ENCODE measurements at places on chromosomes 5 and 9.

DNA sequence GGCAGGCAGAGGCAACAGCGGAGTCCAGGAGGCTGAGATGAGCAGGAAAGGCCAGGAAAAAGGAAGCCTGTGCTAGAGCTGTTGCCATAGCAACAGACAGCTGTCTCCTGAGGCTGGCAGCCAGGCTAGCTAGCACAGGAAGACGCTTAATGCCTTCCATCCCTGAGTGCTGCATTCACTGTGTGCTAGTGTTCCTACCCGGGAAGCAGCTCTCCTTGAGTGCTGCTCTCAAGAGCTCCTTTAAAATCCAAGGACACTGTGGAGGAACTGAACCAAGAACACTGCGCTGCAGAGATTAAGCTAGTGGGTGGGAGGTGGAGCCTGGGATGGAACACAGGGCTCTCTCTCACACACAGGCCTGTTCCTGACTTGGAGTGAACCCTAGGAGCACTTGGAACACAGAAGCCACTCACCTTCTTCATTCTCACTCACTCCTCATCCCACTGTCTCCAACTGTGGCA lies 53.5 kb upstream of the IL7R start:
- DNase-seq, result no peak

DNA sequence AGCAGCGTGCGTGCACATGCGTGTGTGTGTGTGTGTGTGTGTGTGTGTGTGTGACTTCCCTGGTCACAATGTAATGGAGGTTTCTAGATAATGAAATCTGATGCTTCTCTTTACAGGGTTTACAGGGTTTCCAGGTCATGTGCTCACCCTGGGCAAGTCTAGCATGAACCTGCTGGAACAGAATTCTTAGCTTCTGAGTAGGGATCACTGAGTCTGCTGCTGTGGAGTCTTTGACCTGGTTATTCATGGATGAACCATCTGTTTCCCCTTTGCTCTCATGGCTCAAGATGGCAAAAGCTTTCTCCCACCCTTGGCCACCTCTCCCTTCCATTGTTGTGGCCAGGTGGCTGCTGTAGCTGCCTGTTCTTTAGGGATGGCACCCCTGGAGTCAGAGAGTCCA lies 111.6 kb upstream of the SHB start:
- DNase-seq, result no peak

GRCh38 chr5:159316519-159317383 lies 13.5 kb downstream of the IL12B start:
- peak; percentile 57 for DNase-seq

- no peak for DNase-seq
These were observed 146.5 kb downstream of the PPP2R2B start for GRCh38 chr5:146731909-146732659.

DNA sequence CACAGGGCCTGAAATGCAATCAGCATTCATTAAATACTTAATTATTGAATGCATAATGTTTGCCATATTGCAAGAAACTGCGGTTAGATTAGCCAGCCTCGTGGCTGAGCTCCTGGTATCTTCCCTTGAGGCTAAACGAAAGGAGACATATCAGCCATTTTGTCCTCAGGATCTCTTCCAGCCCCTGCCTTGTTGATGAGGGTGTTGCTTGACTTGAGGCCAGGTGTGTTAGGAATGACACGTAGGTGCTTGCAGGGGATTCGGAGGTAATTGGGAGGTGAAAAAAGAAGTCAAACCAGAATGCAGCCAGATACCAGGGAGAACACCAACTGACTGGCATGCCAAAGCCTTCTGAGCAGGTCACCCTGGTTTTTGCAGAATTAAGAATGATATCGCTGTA lies 12.5 kb downstream of the SH3RF2 start:
- no peak for DNase-seq

DNA sequence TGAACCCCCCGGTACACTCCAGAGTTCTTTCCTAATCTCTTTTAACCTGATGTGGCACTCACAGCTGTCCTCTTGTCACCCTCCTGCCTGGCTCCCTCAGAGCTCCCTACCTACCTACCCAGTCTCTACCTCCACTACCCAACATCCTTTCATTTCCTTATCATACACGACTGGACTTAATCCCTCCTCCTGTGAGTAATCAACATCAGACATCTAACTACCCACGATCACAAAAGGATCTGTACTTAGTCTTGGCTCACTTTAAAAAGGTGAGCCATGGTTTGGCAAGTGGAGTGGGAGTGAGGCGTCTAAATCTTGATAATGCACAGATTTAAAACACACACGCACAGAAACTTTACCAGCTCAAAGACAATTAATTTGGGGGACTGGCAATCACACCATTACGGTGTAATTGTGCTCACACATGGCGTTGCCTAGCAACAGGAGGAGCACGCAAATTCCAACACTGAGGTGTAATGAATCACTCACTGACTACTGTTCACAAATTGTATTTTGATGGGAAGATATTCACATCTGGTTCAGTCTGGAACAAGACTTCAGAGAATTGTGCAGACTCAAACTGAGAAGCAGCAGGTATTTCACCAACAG lies 235.9 kb downstream of the EPB41L4A start:
- DNase-seq, result no peak

DNA sequence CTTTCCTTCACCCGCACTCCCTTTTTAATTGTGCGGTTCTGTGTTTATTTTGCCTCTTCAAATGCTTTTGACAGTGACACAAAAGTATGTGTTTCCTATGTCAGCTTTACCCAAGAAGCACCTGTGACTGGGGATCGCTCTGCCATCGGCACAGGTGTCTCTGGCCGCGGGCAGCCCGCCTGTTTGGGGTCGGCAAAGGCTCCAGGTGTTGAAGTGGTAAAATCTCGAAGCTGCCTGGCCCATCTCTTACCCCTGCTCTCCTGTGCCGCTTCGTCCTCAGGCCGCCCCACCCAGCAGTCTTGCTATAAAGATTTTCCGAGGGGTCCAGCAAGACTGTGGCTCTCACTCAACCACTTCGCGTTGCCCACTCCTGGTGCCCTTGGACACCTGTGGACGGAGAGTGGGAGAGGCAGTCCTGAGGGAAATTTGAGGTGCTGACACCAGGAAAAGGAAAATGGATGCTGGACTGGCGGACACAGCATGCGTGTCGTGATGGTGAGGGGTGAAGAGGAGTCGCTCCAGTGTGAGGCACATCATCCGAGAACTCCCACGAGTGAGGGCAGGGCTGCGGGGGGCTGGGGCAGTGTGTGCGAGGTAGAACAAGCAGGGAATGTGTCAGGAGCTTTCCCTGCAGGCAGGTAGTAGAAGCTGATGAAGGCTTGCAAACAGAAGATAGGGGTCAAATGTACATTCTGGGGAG lies 29.1 kb upstream of the CEP72 start:
- DNase-seq, result no peak

DNA sequence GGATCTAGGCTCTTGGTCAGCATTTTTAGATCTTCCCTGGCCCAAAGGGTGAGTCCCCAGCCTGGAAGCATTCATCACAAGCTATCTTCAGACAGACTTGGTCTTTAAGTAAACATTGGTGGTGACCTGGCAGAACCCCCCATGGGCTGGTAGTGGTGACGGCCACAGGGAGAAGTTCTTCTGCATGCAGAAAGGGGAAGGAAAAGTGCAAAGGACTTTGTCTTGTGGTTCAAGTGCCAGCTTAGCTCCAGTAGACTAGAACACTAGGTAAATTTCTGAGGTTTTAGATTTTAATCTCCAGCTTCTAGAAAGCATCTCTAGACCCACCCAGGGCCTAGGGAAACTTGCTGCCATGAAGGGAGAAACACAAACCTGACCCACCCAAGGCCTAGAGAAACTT lies 584.0 kb downstream of the CHSY3 start:
- DNase-seq, result no peak

- peak; percentile 73 for DNase-seq
These were observed at the start of gene SMIM3 for GRCh38 chr5:150778517-150779396. Gene SMIM3 (plus strand): TSS chr5:150778757. CDS start chr5:150795441, 16,684 bp downstream.

GRCh38 chr5:56640763-56641406 lies 174.5 kb upstream of the MAP3K1 start:
- peak; percentile 73 for DNase-seq

GRCh38 chr9:83220730-83221129 lies 157.8 kb upstream of the RASEF start:
- peak; percentile 21 for DNase-seq

DNA sequence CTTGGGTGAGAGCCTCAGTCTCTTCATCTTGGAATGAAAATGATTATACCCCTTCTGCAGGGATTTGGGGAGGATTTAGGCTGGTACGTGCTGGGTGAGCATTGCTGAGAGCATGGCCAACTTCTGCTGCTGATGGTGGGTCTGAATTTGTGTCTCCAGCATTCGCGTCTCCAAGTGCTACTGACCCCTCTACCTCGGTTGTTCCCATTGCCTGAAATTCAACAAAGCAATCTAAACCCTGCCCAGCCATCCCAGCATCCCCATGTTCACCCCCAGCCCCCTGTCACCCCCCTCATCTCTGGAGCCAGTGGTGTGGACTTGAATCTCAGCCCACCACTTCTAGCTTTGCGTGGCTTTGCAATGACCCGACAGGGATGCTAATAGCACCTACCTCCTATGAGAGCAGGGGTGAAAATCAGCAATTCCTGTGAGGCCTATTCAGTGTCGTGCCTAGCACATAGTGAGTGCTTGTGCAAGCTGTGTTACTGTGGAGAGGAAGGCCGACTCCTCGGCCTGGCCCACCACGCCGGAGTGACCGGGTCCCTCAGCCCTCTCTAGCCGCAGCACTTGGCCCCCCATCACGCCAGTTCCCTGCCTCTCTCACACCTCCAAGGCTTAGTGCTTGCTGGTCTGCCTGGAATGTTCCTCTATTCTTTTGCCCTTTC lies 43.4 kb upstream of the SH3PXD2B start:
- no peak for DNase-seq

- no peak for DNase-seq
These were observed 67.7 kb downstream of the HMHB1 start for GRCh38 chr5:143879646-143880045.

- no peak for DNase-seq
These were observed 144.1 kb downstream of the MAT2B start for GRCh38 chr5:163649514-163649913.

GRCh38 chr5:21774801-21775200 lies 1078.3 kb downstream of the CDH12 start:
- DNase-seq, result no peak

DNA sequence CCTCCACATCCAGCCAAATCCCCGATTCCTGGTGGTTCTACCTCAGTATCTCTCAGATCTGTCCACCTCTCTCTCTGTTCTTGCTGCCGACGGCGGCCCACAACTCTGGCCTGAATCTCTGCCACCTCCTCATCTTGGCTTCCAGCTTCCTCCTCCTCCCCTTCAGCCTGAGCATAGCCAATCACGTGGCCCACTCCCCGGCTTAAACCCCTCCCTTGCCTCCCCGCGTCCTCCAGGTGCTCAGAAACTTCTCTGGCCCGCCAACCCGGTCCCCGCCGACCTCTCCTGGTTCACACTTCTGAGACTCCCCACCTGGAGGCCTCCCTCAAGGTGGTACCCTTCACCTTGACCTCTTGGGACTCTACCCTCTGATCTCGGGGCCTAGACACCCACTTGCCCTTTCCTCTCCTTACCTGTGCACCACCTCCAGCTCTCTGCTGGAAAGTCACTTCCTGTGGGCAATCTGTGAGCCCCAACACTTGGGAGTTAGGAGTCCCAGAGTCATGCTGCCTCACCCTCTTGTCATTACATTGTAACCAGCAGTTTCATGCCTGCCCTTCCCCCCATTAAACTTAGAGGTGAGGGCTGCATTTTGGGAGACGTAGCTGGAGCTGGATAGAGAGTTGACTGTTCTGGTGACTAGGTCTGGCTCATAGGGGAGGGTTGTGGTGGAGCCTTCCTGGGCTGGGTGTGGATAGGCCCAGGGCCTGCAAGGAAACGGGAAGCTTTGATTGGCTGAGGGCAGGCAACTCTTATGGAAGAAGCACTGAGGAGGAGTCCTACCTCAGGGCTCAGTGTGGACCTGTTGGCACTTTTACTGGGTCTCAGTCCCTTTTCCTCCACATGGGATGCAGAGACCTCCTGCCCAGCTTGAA lies 4.5 kb upstream of the SET start:
- peak; percentile 72 for DNase-seq

DNA sequence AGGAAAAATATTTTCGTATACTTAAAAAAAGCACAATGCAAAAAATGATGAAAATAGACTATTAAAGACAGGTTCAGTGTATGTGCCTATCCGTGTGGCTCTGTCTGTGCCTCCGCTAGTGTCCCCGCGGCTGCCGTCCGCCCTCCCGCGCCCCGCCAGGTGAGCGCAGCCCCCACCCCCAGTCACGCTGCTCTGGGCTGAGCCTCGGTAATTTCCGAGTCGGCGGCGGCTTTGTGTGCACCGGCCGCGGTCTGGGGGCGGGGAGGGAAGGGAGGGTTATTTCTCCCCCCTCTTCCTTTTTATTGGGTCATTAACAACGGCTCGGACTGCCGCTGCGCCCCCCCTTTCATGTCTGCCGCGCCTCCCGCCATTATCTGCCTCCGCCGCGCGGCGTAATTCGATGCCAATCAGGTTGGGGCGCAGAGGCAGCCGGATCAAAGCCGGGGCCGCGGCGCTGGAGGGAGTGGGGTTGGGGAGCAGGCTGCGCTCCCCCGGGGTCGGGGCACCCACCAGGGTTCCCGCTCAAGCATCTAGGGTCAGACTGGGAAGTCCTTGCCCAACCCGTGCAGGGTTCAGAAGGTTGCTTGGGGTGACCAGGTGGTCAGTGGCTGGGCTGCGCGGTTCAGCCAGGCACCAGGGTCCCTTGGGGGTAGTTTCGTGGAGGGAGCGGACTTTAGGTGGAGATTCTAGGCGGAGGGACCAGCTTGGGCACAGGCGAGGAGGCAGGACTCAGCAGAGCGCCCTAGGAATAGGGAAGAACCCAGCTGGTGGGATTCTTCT lies 39.5 kb upstream of the PSD2 start:
- no peak for DNase-seq

- DNase-seq, result peak; percentile 21
These were observed 8.9 kb downstream of the ZBTB34 start for GRCh38 chr9:126869368-126869767.

- no peak for DNase-seq
These were observed 1.2 kb downstream of the SEMA4D start for GRCh38 chr9:89496645-89497256.

DNA sequence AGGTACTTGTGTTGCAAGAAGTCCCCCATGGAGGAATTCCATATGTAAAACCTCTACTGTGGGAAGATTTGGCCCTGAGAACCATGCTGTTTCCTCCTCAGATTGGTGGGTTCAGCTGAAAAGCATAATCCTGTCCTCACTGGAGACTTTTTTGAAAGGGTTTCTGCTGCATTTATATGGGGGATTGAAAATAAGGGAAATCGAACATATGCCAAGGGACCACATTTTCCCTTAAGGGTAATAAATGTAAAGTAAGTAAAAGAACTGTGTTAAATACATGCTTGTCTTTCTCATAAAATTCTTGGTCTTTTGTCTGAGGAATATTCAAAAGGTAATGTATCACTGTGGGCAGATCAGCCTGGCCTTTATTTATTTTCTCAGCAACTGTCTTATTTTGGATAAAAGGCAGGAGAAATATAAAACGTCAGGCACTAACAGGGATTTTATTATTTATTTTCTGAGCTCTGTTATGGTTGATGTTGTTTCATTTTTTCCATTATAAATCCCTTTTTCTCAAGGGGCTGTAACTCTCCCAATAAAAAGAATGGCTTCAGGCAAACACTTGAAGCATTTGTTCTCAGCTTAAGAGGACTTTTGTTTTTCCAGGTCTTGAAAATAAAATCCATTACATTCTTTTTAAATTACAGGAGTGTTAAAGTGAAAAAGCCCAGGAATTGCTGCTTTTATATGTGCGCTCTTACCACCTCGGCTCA lies 131.4 kb downstream of the FGF10 start:
- no peak for DNase-seq

- DNase-seq, result no peak
These were observed 16.6 kb downstream of the OR2V1 start for GRCh38 chr5:181114284-181114843.
